ENCODE measurements at places on chromosomes 16 and 17. TPM values are rescaled to one million over a fixed set of nuclear protein-coding genes. Genes with fewer than 3 reads are reported as not detected.

DNA sequence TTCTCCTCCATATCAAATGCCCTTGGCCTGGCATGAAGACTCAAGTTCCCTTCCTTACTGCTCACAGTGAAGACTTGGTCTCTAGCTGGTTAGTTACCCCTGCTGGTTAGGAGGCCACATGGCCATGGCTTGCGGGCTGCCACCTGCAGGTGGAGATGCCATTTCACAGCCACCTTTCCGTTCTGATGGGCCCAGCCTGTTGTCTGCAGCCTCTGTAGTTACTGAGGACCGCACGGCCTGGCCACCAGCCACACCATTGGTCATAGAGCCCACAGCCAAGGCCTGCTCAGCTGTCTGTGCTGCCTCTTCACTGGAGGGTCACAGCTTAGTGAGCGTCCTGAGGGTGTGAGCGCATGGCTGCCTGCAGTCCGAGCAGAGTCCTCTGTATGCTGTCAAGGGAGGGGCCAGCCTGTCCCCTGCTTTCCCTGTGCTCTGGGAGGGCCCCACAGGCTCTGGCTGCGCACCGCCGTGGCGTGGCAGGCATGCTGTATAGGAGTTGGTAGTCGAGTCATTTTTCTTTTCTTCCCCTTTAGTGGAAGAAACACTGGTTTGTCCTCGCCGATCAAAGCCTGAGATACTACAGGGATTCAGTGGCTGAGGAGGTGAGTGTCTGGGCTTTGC is 59.2 kb downstream of the PLD6 start:
- DNase-seq, result no peak

The WNT9B gene
- total RNA-seq, result not detected

The PSMC5 gene
- total RNA-seq, result 57.7 TPM

GRCh38 chr16:87086575-87086974 is 230.6 kb downstream of the C16orf95 start:
- DNase-seq, result peak; percentile 20

The KRT27 gene
- not detected for total RNA-seq

DNA sequence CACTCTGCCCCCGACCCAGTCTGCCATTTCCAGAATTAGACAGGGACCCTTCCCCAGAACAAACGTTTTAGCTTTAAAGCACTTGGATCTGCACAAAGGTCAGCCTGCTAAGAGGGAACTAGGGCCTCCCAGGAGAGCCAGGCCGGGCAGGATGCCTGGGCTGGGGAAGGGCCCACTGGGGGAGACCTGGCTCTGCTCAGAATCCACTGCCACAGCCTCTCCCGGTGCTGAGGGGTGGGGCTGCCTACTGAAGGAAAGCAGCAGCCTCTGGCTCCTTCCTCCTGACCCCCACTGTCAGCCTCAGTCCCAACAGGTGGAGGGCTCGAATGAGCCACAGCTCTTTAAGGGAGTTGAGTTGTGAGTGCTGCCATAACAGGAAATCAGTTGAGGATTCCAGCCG is 1.7 kb downstream of the YBX2 start:
- DNase-seq, result peak; percentile 54

The SLC2A4 gene
- 36.3 TPM for total RNA-seq

- DNase-seq, result no peak
Observed at GRCh38 chr17:54021418-54021817, 198.7 kb downstream of the KIF2B start.

The NACA2 gene
- total RNA-seq, result not detected

The SCGB1C2 gene
- total RNA-seq, result not detected

DNA sequence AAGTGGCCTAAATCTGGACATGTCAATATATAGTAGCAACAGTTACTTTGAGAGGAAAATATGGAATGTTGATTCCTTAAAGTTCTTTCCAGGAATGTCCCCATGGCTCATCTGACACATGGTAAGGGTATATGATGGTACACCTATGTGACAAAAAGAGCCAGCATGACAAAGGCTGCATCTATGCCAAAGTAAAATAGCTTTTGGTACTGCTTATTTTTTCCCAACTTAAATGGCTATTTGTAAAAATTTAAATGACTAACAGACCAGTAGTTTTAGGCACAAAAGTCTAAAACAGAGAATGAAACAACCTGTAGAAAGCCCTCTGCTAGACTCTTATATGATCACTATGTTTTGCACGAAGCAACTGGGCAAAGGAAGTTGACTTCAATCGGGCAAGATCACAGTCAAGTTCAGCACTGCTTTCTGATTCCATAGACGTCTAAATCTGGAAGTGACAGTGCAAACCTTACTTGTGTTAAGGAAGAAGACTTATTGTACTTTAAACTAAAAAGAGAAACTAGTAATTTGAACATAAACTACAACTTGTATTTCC is 135.1 kb downstream of the SKAP1 start:
- no peak for DNase-seq

The CSF3 gene
- not detected for total RNA-seq

DNA sequence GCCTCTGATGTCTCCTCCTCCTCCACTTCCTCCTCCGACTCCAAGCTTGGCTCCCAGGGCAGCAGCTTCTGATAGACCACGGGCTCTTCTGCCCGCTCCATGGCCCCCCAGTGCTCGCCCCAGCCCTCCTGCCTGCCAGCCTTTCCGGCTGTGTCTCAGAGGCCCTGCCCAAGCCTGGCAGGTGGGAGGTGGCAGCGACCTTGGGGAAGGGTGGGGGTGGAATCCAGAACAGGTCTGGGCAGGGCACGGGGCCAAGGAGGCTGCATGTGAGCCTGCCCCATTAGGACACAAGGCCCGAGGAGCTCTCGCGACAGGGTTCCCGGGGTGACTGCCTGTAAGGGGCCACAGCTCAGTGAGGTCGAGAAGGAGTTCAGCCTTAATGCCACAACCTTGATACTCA is at the start of gene GGT6:
TSS of gene GGT6 (minus strand) at position 157 of the 400 bp plus-strand sequence. CDS start at position 101, 56 bp downstream.
- DNase-seq, result no peak

DNA sequence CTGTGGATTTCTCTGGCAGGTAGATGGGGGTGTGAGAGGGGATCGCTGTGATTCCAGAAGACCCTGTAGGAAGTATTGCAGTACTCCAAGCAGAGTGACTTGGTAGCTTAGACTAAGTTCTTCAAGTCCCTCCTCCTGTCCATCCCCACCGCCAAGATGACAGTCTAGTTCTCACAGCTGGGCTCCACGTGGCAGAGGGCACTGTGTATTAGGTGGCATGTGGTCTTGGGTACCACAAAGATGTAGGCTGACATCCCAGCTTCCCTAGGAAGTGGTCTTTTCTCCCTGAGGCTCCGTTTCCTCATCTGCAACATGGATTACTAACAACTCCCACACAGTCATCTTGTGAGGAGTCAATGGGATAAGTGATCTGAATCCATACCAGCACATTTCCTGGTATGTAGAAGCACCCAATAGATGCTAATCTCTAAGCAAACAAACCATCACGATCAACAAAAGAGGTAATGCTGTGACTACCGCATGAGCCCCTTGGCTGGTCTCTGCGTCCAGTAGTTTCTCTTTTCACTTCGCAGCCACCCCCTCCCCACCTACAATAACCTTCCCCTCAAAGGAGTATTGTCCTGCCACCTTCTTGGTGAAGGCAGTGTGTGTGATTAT is 349.1 kb upstream of the EEF2KMT start:
- DNase-seq, result no peak

The MYH3 gene
- 1.3 TPM for total RNA-seq

DNA sequence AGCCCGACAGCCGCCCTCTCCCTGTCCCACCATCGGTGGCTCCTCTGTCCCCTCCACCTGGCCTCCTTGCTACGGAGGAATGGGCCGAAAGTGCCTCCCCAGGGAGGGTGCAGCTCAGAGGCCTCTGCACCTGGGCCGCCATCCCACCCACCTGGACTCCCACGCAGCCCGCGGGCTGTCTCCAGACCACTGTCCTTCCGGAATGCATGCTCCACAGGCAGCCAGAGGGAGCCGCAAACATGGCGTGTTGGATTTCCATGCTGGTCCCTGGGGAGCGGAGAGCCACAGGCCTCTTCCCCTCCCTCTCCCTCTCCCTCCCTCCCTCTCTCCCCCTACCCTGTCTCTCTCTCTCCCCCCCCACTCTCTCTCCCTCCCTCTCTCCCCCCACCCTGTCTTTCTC is 3.0 kb downstream of the SSTR5 start:
- DNase-seq, result no peak

GRCh38 chr17:68587847-68588246 is 13.3 kb downstream of the FAM20A start:
- peak; percentile 66 for DNase-seq

DNA sequence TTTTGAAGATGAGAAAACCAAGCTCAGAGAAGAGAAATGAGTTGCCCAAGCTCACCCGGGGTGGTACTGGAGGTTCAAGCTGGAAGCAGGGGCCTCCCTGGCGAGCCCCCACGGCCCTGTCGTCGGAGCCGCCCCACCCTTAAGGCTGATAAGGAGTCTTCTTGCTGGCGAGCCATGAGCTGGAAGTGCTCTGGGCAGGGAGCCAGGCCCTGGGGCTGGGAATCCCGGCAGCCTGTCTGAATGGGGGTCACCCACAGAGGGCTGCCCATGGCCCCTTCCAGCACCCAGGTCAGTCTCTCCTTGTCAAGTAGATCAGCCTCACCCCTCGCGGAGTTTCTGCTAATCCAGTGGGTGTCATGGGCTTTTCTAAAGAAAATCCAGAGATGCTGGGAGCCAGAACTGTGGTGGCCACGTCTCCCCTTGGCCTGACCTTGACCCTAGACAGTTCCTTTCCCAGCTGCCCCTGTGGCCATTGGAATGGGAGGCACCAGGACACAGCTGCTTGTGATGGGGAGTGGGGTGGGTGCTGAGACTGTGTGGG is 1.2 kb upstream of the P2RX1 start:
- peak; percentile 65 for DNase-seq

DNA sequence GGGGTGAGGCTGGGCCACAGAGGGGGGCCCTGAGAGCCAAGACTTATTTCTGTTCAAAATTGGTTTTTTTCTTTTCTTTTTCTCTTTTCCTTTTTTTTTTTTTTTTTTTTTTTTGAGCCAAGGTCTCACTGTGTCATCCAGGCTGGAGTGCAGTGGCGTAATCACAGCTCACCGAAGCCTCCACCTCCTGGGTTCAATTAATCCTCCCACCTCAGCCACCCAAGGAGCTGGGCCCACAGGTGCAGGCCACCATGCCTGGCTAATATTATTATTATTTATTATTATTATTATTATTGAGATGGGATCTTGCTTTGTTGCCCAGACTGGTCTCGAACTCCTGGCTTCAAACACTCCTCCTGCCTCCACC is 17.5 kb upstream of the CACNA1H start:
- DNase-seq, result no peak

The SP2 gene
- 3.7 TPM for total RNA-seq

GRCh38 chr17:31582151-31582907 is 190.9 kb downstream of the RAB11FIP4 start:
- DNase-seq, result peak; percentile 77

DNA sequence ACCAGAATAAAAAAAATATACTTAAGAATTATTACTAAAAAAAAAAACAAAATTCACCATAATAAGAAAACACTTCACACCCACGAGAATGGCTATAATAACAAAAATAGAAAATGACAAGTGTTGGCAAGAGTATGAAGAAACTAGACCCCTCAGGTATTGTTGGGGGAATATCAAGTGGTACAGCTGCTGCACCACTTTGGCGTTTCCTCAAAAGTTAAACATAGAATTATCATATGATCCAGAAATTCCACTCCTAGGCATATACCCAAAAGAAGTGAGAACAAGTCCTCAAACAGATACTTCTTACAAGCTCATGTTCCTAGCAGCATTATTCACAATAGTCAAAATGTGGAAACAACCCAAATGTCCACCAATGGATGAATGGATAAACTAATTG is 26.3 kb downstream of the AMFR start:
- no peak for DNase-seq

The ITGB3 gene
- total RNA-seq, result 11.8 TPM

- DNase-seq, result peak; percentile 65
Observed at GRCh38 chr16:24036614-24037013, 200.8 kb downstream of the PRKCB start.

GRCh38 chr16:53546988-53547391 is 44.0 kb upstream of the AKTIP start:
- DNase-seq, result peak; percentile 32

- peak; percentile 61 for DNase-seq
Observed at GRCh38 chr16:2022723-2023091, 3.1 kb downstream of the NPW start.

- DNase-seq, result peak; percentile 67
Observed at GRCh38 chr17:74089869-74090464, 113.5 kb upstream of the RPL38 start.

The CLEC19A gene
- total RNA-seq, result not detected

DNA sequence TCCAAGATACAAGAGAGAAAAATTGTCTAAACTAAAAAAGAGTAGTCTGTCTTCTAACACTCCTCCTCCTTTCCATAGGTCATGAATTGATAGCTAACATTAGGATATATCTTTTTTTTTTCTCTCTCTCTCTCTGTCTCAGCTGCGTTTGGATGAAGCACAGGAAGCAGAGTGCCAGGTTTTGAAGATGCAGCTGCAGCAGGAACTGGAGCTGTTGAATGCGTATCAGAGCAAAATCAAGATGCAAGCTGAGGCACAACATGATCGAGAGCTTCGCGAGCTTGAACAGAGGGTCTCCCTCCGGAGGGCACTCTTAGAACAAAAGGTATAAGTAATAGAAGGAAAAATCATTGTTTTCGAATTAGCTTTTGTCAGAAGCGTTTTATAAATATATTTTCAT is 32.9 kb downstream of the ABHD15 start:
- no peak for DNase-seq

GRCh38 chr17:42077755-42078154 is 20.5 kb downstream of the ZNF385C start:
- DNase-seq, result no peak

The ITGAX gene
- 0.69 TPM for total RNA-seq

- DNase-seq, result no peak
Observed at GRCh38 chr17:20067711-20068110, 58.6 kb downstream of the SPECC1 start.

DNA sequence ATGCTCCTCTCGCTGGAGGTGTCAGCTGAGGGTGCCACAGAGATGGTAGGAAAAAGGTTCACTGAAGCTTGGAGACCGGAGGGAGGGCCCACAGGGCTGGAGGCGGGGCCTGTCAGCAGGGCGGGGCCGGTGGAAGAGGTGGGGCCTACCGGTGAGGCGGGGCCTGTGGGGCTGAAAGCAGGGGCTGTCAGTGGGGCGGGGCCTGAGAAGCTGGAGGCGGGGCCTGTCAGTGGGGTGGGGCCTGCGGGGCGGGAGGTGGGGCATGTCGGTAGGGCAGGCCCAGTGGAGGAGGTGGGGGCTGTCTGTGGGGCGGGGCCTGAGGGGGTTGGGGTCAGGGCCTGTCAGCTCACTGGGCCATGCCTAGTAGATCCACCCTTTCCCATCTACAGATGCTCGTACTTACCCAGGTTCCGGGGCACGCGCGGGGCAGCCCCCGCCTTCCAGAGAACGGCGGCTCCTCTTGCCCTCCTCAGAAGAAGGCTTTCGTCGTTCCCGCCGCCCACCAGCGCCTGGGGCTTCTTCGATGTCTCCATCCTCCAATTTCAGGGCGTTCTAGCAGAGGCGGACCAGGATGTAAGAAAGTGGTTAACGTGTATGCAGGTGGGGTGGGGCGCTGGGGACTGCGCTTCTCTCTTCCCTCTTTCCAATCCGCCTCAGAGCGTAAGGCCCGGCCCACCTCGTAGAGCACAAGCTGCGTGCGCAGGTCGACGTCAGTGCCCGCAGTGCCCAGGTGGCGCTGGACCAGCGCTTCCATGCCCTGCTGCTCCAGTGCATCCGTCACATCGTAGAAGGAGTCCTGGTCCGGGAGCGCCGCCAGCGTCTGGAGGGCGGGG is 9.8 kb downstream of the TMEM208 start:
- DNase-seq, result peak; percentile 32
